ENCODE measurements at places on chromosomes 5 and 9.

GRCh38 chr9:137453643-137454081 lies 5.5 kb downstream of the NSMF start:
- no peak for DNase-seq

- no peak for DNase-seq
Observed at GRCh38 chr9:112507001-112507680, 20.5 kb downstream of the KIAA1958 start.

GRCh38 chr9:7150153-7150890 lies 392.5 kb downstream of the KDM4C start:
- DNase-seq: no peak

DNA sequence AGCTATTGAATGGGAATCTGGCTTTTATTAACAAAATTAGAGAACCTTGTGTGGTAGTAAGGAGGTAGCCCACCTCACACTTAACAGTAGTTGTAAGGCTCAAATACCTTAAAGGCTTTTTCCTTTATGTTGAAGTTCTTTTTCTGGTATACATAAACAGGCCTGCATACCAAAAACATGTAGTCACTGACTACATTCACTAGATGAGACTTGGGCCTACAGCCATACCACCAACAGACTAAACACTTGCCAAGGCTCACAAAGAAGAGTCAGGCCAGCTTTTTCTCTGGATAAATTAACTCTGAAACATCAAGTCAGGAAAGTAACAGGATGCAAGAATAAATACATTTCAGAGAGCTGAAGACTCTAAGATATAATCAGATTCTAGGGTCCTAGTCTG lies 78.6 kb upstream of the MPDZ start:
- no peak for DNase-seq

DNA sequence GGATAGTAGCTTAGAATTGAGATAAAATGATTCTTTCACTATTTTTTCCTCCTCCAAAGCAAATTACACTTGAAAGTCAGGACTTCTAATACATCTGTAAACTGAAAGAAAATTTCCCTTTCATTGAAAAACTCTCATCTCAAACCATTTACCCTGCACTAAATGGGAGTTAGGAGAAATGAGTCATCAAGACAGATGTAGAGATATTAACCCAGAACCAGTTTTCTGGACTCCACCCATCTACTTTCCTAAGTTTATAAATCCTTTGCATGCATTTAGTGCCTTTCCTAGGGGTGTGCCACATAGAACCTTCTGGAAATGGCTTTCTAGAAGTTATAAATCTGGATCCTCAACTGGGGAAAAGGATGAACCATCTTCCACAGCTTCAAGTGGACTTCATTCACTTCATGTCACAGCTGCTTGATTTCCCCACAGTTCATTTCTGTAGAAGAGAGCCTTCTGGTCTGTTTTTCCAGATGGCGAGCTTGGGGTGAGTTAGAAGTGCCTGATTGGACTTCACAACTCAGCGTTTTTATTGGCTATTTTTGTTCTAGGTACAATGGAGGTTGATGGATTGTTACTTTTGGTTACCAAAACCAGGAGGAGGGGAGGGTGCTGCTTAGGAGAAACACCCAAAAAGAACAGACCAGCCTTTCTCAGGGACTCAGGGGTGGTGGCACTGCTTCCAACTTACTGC lies 72.5 kb upstream of the GPR151 start:
- no peak for DNase-seq

- no peak for DNase-seq
Observed at GRCh38 chr9:76697554-76697953, 66.7 kb upstream of the PCA3 start.

- no peak for DNase-seq
Observed at GRCh38 chr5:135119481-135119880, 85.5 kb upstream of the PITX1 start.
